ENCODE measurements at places on chromosomes 3 and 15. TPM values are rescaled to one million over a fixed set of nuclear protein-coding genes. Genes with fewer than 3 reads are reported as not detected.

PARP6 gene
- total RNA-seq: 93.0 TPM

NCBP2 gene
- total RNA-seq: 76.6 TPM

ROBO2 gene
- 411 TPM for total RNA-seq

MORC1 gene
- total RNA-seq: 0.23 TPM

TP63 gene
- total RNA-seq: 0.23 TPM

Measured in diencephalon (tissue), 1 donor.